ENCODE measurements at places on chromosomes 4 and X.

- H3K27me3 ChIP-seq = no peaks in the 10 kb centered on the region
- H3K4me1 ChIP-seq = no peaks in the 10 kb centered on the region
- no peak overlapping the region for H3K4me3 ChIP-seq
- no peaks in the 10 kb centered on the region for H3K36me3 ChIP-seq
Measured at GRCh38 chrX:119686087-119686691, 6.8 kb downstream of the SEPTIN6 start.

DNA sequence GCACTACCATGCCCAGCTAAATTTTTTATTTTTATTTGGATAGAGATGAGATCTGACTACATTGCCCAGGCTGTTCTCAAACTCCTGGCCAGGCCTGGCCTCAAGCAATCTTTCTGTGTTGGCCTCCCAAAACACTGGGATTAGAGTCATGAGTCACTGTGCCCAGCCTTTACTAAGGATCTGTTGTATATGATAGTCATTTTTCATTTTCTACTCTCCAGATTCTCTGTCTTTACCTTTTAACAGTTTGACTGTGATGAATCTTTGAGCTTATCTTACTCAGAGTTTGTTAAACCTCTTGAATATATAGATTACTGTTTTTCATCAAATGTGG, 161.8 kb downstream of the FNIP2 start:
- H3K27ac ChIP-seq = no peak overlapping the region
- DNase-seq = no peak
- no peaks in the 10 kb centered on the region for H3K27me3 ChIP-seq

DNA sequence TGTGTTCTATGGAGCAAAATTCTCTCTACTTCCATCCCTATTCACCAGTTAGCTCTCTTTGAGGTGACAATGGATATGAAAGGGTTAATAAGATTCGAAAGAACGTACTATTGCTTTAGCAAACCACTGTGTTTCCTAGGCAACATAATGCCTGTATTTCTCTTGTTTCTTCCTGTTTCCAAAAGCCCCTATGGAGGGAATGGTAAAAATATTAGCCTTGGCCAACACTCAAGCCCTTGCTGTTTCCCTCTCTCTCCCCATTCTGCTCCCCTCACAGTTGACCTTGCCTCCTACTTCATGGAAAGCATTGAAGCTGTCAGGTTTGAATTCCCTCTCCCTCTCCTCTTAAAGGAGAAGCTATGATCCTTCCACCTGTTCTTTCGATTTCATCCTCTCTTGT, 9.6 kb upstream of the PGRMC1 start:
- H3K27ac ChIP-seq = no peak overlapping the region
- no peak overlapping the region for H3K4me3 ChIP-seq
- H3K27me3 ChIP-seq = no peaks in the 10 kb centered on the region
- H3K36me3 ChIP-seq = no peaks in the 10 kb centered on the region
- no peaks in the 10 kb centered on the region for H3K4me1 ChIP-seq

DNA sequence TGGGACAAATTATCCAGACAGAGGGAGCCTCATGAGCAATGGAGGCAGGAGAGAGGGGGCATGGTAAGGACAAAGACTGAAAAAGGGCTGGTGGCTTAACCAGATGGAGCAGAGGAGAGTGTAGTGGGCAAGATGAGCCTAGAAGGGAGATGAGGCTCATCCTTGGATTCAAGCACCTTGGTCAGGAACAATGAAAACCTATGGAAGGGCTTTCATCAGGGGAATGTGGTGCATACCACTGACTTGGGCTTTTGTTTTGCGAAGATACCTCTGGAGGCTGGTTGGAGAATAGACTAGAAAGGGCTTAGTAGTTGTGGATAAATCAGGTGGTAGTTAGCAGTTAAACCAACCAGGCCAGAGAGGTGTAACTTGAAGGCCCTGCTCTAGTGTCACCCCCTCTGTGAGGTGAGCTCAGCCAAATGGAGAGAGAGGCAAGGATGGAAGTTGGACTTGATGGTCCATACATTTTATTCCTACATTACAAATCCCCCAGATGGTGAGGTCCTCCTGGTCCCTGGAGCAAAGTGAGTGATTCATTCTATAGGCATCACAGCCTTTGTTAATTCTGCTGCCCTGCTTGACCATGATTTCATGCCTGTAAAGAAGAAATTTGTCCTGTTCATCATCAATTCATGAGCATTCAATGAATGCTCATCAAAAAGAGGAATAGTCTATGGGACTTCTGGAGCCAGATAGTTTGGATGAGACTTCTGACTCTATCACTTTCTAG, 264.8 kb upstream of the IGFBP7 start:
- no peaks in the 10 kb centered on the region for H3K36me3 ChIP-seq
- H3K4me3 ChIP-seq = no peak overlapping the region
- H3K27me3 ChIP-seq = no peaks in the 10 kb centered on the region
- H3K4me1 ChIP-seq = no peaks in the 10 kb centered on the region
- DNase-seq = no peak

DNA sequence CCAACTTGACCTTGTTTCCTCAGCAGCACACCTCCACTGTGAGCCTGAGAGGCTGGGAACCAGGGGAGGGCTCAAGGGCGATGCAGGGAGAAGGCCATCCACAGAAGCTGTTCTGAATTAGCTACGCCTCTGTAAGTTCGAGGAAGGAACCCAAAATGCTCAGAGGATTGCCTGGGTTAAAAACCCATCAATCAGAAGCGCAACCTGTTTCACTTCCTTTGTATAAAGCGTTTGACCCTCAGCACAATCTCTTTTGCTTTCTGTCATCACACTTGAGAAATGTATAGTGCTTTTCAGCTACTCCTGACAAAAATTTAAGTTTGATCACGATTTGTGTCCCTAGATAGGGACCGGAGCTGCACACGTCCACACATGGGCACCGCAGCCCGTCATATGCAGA, 48.0 kb upstream of the MAP3K15 start:
- H3K27me3 ChIP-seq = no peaks in the 10 kb centered on the region
- no peak for DNase-seq
- no peaks in the 10 kb centered on the region for H3K36me3 ChIP-seq
- H3K4me1 ChIP-seq = no peaks in the 10 kb centered on the region
- H3K4me3 ChIP-seq = no peak overlapping the region
- H3K27ac ChIP-seq = no peak overlapping the region

DNA sequence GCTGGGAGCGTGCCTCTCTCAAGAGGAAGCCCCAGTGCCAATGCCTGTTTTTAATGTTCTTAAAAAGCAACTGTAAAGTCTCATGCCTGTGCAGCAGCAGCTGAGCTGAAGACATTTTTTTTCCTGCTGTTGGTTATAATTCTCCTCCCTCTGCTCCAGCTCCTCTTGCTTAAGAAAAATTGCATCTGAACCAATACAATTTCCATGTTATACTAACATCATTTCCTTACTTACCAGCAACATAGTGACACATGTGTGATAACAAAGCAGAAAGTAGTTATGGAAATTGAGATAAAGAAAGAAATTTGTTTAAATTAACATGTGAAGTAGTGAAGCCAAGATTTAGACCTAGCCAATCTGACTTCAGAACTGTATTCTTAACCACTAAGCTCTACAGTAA, 101.4 kb downstream of the TBC1D19 start:
- H3K4me1 ChIP-seq = no peaks in the 10 kb centered on the region
- H3K36me3 ChIP-seq = peaks cover 11% of the 10 kb centered on the region
- no peak overlapping the region for H3K27ac ChIP-seq
- no peaks in the 10 kb centered on the region for H3K27me3 ChIP-seq
- no peak overlapping the region for H3K4me3 ChIP-seq

DNA sequence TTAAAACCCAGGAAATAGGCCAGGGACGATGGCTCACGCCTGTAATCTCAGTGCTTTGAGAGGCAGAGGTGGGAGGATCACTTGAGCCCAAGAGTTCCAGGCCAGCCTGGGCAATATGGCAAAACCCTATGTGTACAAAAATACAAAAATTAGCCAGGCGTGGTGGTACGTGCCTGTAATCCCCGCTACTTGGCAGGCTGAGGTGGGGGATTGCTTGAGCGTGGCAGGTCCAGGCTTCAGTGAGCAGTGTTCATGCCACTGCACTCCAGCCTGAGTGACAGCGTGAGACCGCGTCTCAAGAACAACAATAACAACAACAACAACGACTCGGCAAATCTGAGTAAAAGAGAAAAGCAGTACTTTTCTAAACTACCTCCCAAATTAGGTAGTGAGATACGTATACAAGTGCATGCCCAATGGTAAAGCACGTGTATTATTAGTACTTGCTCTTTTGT, 13.0 kb upstream of the NDUFC1 start:
- H3K27ac ChIP-seq = no peak overlapping the region
- no peak overlapping the region for H3K4me3 ChIP-seq
- H3K36me3 ChIP-seq = no peaks in the 10 kb centered on the region

DNA sequence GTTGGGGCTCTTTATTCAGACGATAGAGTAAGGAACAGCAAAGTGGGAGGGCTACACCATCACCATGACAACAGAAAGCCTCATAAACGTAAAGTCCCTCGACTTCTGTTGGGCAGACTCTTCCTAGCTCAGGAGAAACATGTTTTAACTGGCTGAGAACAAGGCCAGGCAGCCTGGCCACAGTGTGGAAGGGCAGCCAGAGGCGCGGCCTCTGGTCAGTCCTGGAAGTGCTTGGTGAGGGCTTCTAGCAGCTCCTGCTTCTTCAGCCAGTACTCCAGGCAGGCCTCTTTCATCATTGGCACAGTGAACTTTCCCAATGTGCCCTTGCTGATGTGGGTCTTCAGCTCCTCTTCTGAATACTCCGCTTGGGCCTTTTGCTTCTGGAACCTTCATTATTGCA, 690.9 kb downstream of the PCDH19 start:
- no peak for DNase-seq
- no peaks in the 10 kb centered on the region for H3K27me3 ChIP-seq
- H3K27ac ChIP-seq = no peak overlapping the region
- H3K36me3 ChIP-seq = no peaks in the 10 kb centered on the region

DNA sequence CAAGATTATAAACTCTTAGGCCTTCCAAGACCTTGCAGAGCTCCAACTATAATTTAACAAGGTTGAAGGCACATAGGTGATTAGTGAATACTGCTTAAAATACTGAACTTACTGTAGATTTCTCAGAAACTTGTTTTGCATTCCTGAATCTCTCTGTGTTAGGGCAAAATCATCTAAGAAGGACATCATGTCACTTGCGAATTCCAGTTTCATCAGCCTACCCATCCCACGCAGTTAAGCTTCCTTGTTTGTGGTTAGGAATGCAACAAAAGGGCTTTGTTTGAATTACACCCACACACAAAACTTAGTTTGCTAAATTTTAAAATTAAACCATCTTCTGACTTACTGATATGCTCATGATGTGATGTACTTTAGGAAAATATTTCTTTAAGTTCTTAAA, 174.0 kb downstream of the SOWAHB start:
- H3K4me3 ChIP-seq = no peak overlapping the region
- no peaks in the 10 kb centered on the region for H3K27me3 ChIP-seq
- no peak for DNase-seq
- H3K27ac ChIP-seq = no peak overlapping the region

- no peak for DNase-seq
- peaks cover 14% of the 10 kb centered on the region for H3K4me1 ChIP-seq
- no peak overlapping the region for H3K4me3 ChIP-seq
- H3K27me3 ChIP-seq = no peaks in the 10 kb centered on the region
- H3K36me3 ChIP-seq = no peaks in the 10 kb centered on the region
- no peak overlapping the region for H3K27ac ChIP-seq
Measured at GRCh38 chr4:94338681-94339351, 3.8 kb downstream of the HPGDS start.

GRCh38 chr4:52234561-52235440, 183.7 kb downstream of the SPATA18 start:
- H3K36me3 ChIP-seq = no peaks in the 10 kb centered on the region
- no peaks in the 10 kb centered on the region for H3K27me3 ChIP-seq
- no peak overlapping the region for H3K27ac ChIP-seq
- no peak for DNase-seq
- peaks cover 3% of the 10 kb centered on the region for H3K4me1 ChIP-seq

- DNase-seq = no peak
- peaks cover 10% of the 10 kb centered on the region for H3K4me1 ChIP-seq
- H3K36me3 ChIP-seq = no peaks in the 10 kb centered on the region
- H3K27me3 ChIP-seq = peaks cover 88% of the 10 kb centered on the region
Measured at GRCh38 chr4:84492290-84492689, 6.8 kb downstream of the NKX6-1 start.

GRCh38 chrX:346034-346813, 27.6 kb upstream of the GTPBP6 start:
- H3K27me3 ChIP-seq = no peaks in the 10 kb centered on the region
- DNase-seq = peak; percentile 60
- no peak overlapping the region for H3K4me3 ChIP-seq
- H3K4me1 ChIP-seq = no peaks in the 10 kb centered on the region
- peaks cover 18% of the 10 kb centered on the region for H3K36me3 ChIP-seq

GRCh38 chrX:123108513-123109427, 75.3 kb upstream of the GRIA3 start:
- no peaks in the 10 kb centered on the region for H3K36me3 ChIP-seq
- no peak overlapping the region for H3K27ac ChIP-seq
- H3K4me1 ChIP-seq = no peaks in the 10 kb centered on the region
- no peaks in the 10 kb centered on the region for H3K27me3 ChIP-seq

- H3K4me3 ChIP-seq = no peak overlapping the region
Measured at GRCh38 chr4:135552131-135552530, 1350.5 kb upstream of the PABPC4L start.

- H3K36me3 ChIP-seq = no peaks in the 10 kb centered on the region
- H3K4me3 ChIP-seq = no peak overlapping the region
- H3K27me3 ChIP-seq = no peaks in the 10 kb centered on the region
- H3K27ac ChIP-seq = peak overlapping the region; percentile 20
- DNase-seq = no peak
Measured at GRCh38 chr4:76219299-76220055, 5.9 kb upstream of the SCARB2 start.

DNA sequence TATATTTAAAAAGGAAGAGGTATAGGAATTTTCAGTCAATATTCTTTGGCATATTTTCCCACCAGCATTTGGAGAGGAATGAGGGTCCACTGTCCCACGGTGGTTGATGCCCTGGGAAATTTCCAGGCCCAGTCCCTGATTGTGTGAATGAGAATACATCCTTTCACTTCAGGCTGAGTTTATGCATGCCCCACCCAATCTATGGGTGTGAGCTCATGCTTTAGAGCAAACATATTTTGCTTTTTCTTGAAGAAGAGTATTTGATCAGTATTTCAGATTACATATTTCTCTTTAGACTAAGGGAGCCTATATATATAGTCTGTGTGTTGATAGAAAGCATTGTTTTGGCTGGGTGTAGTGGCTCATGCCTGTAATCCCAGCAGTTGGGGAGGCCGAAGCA, 77.2 kb downstream of the REPS2 start:
- H3K27ac ChIP-seq = no peak overlapping the region
- no peak overlapping the region for H3K4me3 ChIP-seq
- no peak for DNase-seq
- H3K27me3 ChIP-seq = no peaks in the 10 kb centered on the region
- no peaks in the 10 kb centered on the region for H3K36me3 ChIP-seq

GRCh38 chr4:21780148-21780547, 168.4 kb downstream of the KCNIP4 start:
- no peak for DNase-seq
- no peak overlapping the region for H3K4me3 ChIP-seq
- H3K36me3 ChIP-seq = no peaks in the 10 kb centered on the region
- no peak overlapping the region for H3K27ac ChIP-seq
- H3K27me3 ChIP-seq = no peaks in the 10 kb centered on the region

DNA sequence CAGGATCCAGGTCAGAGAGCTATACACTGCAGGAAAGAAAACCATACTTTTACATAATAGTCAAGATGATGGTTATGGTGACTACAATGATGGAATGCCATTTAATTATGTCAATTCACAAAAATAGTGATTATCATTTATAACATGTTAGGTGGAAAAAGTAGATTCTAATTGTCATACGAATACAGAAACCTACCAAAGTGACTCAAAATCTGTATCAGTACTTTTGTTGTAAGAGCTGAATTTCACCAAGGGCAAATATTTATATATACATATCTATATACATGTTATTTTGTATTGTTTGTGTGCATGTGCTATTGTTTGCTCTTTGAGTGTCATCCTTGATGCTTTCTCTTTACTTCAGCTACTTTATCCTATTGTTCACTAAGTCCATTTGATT, 485.4 kb downstream of the INPP4B start:
- H3K4me3 ChIP-seq = no peak overlapping the region
- no peak for DNase-seq
- H3K27ac ChIP-seq = no peak overlapping the region
- no peaks in the 10 kb centered on the region for H3K4me1 ChIP-seq
- no peaks in the 10 kb centered on the region for H3K36me3 ChIP-seq

Measured in tibial artery (tissue), 4 donors.